ENCODE measurements at places on chromosomes 3 and 15.

DNA sequence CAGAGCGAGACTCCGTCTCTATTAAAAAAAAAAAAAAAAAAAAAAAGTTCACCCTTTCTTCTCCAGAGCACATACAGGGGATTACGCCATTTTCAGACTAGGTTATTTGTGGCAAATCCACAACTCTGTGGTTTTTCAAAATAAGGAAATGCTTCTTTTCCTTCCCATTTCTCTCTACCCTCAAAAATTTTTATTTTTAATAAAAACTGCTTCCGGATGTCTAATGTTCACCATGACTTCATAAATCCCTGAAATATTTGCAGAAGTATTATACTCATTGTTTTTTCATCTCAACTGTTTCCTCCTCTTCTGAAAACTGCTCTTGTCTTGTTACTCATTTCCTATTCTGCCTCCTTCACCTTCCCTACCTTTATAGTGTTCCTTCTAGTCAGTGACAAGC is 45.0 kb upstream of the SLC12A8 start:
- DNase-seq: no peak

DNA sequence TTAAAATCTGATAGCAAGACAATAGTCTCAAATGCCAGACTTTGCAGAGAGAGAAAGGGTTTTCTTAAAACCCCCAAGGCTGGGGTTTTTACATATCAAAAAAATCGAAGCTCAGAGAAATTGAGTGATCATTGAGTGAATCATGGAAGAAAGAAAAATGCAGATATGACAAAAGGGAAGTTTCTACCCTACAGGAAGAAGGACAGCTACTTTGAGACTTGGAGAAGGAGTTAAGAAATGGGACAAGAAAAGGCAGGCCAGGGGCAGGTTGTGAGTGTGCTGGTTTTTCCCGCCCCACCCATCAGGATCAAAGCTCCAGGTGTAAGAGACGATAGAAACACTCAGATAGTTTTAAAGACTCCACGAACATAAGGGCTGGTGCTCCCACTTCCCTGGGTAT is 18.6 kb downstream of the TMEM158 start:
- no peak for DNase-seq

DNA sequence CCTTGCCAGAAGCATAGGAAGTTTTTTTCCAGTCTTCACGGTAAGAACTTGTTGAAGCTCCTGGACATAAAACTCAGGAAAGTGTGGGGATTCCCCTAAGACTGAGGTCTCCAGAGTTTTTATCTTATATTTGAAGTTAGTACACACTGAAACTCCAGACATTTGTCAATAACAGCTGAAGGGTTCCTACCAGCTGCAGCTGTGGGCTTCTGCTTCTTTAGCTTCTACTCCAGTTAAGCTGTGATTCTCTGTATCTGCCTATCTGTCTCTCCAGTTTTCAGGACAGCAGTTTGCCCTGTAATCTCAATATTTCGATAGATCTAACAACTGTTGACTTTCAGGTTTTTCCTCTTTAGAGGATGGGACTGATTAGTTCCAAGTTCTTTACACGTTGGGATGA is 966.0 kb upstream of the SEMA6D start:
- no peak for DNase-seq

GRCh38 chr15:68054628-68055223 is 611 bp downstream of the PIAS1 start:
- peak; percentile 9 for DNase-seq

DNA sequence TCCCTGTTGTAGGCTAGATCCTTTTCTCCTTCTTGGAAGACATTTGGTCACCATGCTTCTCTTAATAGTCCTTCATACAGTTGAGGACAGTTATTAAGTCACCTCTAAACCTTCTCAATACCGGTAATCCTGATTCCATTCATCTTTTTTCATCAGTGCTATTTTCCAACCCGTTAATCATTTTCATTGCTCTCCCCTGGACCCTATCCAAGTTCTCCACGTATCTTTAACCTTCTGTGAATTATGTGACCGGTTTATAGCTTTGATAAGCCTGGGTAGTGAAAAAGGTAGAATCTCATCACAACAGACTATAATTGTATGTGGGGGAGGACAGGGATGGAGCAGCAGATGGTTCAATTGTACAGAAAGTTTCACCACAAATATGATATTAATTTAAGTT is 168.5 kb downstream of the MECOM start:
- no peak for DNase-seq

DNA sequence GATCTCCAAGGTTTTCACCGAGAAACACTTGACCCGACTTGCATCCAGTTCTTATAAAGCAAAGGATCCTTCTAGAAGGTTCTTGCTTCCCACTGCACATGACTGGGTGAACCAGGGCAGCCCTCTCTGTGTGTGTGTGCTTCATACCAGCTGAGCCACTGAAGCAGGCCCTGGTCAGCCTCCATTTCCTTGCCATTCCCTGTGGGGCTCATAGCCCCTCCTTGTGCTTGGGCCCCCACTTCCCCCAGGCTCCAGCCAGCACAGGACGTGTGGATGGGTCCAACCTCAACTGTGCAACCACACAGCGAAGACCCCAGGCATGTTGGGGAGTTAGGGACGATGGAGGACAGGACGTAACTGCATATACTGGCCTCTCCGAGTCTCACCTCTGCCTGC is 15.5 kb downstream of the KLF15 start:
- DNase-seq: no peak

DNA sequence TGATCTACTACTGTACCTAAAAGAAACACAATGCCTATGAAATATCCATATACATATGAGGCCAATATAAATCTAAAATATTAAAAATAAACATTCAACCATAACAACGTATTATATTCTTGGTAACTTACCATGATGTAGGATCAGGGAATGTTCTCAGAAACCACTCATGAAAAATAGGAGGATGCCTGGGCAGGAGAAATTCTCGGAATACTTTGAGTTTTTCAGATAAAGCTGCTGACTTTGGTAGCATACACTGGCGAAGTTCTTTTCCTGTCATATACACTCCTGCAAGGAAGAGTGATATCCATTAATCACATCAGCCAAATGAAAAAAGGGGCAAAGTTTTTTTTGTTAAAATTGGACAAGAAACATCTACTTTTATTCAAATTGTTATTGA is 11.3 kb upstream of the XRN1 start:
- no peak for DNase-seq

DNA sequence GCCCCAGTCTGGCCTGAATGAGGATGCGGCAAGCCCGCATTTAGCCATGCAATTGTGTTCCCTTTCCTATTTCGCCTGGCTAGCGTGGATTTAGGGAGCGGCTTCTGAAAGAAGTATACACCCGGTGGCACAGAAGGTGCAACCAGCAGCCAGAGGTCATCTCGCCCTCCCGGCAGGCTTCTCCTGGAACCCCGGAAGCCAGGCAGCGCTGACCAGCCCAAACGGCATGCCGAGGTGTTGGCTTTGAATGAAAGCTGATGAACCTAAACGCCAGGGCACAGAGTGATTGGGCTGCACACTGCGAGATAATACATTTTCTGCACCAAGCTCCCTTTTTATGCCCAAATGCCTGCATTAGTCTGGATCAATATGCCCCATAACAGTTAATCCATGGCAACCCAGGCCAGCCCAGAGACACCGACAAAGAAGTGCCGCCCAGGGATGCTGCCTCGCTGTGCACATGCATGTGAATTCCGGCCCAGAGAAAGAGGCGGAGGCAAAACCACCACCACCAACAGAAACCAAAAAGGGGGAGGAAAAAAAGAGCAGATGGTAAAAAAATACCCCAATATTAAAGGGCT is 1.4 kb downstream of the SRGAP3 start:
- DNase-seq: no peak

GRCh38 chr15:75554717-75555116 is 24.4 kb downstream of the PTPN9 start:
- DNase-seq: peak; percentile 66

- no peak for DNase-seq
Observed at GRCh38 chr3:69484507-69485393, 98.9 kb upstream of the FRMD4B start.

DNA sequence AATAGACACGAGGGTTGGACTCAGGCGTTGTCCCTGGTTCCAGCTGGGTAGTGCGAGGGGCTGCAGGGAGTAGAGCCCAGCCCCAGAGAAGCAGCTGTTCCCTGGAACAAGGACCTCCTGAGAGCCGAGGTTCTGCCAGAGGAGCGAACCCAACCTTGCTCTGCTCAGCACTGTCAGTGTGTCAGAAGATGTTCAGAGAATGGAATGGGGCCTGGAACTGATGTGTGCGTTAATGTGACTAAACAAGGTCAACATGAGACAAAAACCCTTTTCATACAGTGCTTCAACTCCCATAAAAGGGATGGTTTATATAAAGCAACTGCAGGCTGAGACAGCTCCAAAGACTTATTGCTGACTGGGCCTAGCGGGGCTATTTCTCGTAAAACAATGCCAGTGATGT is 35.5 kb upstream of the HACD2 start:
- DNase-seq: no peak

GRCh38 chr3:187852842-187853730 is 107.8 kb upstream of the BCL6 start:
- no peak for DNase-seq

GRCh38 chr3:160869825-160870224 is 113.8 kb downstream of the PPM1L start:
- no peak for DNase-seq

GRCh38 chr3:64765947-64766346 is 78.1 kb upstream of the ADAMTS9 start:
- no peak for DNase-seq

- peak; percentile 73 for DNase-seq
Observed at GRCh38 chr15:85649372-85649771, 145.4 kb downstream of the KLHL25 start.

DNA sequence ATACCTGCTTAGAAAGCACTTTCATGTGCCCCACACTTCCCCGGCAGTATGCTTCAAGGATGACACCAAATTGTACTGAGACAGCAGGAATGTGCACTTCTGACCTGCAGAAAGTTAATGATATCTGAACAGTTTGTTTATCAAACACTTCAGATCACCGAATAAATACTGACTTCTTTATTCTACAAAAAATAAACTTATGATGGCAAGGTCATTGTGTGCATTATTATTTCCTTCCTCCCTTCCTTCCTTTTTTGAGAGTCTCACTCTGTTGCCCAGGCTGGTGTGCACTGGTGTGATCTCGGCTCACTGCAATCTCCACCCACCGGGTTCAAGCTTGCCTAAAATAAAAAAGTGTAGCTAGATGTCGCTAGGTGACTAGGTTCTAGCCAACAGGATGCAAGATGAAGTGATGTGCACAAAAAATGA is 80.3 kb downstream of the FAIM start:
- no peak for DNase-seq

GRCh38 chr15:84878504-84878903 is 6.0 kb upstream of the SLC28A1 start:
- peak; percentile 60 for DNase-seq

GRCh38 chr3:56781762-56782161 is 20.0 kb downstream of the ARHGEF3 start:
- no peak for DNase-seq

- DNase-seq: no peak
Observed at GRCh38 chr15:84721371-84721770, 5.4 kb upstream of the SEC11A start.

- peak; percentile 66 for DNase-seq
Observed at GRCh38 chr3:17632401-17633100, 109.9 kb downstream of the TBC1D5 start.

- DNase-seq: no peak
Observed at GRCh38 chr15:90813796-90814190, 54.6 kb upstream of the FURIN start.

DNA sequence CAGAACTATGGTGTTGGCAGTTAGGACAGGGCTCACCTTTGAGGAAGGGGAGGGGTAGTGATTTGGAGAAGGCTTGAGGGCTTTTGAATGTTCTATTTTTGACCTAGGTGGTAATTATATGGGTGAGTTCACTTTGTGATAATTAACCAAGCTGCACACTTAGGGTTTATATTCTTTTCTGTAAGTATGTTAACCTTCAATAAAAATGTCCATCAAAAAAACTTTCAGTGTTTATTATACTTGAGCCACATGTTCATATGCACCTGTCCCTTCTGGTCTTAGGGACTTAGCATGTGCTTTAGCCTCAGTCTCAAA is 28.4 kb downstream of the PDE8A start:
- DNase-seq: no peak

DNA sequence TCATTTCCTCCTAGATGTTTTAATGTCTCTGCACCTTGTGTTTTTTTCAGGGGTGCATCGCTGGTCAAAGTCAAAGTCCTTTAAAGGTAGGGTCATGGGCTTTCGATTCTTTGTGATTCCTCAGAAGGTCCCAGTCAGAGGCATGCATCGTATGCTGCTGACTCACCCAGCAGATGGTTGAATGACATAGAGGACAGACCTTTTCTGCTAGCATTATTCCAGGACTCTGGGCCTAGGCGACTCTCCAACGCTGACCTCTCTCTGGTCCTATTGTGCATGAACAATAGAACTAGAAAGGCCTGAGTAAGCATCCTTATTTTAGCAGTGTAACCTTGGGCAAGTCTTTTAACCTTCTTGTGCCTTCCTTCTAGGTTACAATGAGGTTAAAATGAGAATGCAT is 75.9 kb downstream of the DGKG start:
- peak; percentile 21 for DNase-seq

DNA sequence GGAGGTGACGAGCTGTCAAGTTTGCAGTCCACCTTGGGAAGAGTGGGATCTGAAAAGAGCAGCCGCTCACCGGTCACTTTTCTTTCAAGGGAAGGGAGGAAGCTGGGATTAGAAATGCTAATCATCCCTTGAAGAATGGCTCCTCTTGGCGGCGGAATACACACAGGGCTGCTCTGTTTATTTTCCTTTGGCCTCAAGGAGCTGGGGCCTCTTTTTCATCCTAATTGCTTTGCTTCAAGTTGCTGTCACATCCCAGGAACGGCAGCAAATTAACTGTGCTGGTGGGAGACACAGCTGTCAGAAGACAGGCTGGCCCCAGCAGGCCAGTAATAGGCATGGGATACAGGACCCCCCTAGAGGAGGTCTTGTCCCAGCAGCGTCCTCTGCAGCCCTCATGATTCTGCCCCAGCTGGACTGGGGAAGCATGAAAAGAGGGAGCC is 6.7 kb downstream of the KBTBD13 start:
- DNase-seq: no peak

DNA sequence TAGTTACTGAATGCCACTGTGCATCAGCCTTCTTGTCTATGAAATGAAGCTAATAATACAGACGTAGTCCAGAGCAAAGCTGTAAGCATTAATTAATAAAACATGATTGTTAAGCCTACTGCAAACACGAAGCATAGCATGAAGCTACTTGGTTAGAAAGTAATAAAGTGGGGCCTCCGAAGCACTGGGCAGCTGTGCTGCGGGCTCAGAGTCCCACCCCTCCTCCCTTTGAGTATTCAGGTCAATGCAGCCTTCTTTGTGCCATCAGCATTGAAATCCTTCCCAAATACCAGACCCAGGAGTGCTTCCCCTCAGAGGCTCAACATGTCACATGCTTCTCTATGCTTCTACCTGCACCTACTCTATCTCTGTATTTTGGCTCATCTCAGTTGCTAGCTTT is 1112.6 kb downstream of the IGSF11 start:
- DNase-seq: no peak

DNA sequence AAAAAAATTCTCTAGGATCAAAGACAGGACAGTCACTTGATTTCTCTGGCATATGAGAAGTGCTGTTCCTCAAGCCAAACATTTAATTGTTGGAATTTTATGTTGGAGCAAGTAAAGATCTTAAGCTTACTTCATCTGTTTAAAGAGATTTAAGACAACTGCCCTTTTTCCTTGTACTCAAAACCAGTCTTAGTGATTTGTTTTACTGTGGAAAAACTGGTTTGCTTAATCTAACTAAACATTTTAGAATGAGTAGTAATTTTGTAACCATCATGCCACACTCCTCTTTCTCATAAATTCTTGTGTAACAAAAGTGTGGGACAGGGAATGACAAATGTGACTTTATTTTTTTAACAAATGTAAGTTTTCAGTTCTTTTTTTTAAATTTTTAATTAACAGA is 18.4 kb downstream of the PRKCI start:
- no peak for DNase-seq

Measured in AG10803 (cell line).